ENCODE measurements at places on chromosomes 2 and 18.

DNA sequence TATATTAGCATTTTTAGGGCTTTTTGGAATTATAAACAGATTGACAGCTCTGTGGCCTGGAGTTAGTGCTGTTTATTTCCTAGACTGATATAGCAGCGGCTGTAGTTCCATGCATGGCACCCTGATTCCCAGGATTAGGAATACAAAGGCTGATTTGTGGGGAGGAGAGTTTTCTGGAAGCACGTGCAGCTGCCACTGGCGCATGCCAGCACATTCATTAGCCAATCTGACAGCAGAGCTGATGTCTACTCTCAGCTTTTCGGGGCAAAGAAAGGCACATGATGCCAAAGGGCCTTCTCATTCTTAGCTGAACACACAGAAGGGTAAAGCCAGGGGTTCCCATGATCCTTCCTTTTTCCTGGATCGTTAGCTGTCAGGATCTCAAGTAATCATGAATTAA lies 45.7 kb upstream of the RAPH1 start:
- no peak for DNase-seq

GRCh38 chr2:45394216-45394615 lies 216.9 kb downstream of the SRBD1 start:
- no peak for DNase-seq

DNA sequence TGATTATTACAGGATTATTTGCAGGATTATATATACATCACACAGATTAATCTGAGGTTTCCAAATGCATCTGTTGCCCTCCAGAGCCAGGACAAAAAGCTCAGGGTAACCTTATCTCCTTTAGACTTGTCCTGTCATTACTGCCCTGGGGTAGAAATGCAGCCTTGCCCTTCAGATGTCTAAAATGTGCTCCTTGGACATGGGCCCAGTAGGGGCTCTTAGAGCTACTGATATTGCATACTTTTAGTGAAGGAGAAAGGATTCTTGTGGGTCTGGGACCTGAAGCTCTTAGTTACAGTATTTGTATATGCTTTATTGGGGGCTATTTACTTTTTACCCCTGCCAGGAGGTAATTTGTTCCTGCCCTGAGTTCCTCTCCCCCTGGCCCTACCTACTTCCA lies 56.1 kb downstream of the PRKRA start:
- no peak for DNase-seq

DNA sequence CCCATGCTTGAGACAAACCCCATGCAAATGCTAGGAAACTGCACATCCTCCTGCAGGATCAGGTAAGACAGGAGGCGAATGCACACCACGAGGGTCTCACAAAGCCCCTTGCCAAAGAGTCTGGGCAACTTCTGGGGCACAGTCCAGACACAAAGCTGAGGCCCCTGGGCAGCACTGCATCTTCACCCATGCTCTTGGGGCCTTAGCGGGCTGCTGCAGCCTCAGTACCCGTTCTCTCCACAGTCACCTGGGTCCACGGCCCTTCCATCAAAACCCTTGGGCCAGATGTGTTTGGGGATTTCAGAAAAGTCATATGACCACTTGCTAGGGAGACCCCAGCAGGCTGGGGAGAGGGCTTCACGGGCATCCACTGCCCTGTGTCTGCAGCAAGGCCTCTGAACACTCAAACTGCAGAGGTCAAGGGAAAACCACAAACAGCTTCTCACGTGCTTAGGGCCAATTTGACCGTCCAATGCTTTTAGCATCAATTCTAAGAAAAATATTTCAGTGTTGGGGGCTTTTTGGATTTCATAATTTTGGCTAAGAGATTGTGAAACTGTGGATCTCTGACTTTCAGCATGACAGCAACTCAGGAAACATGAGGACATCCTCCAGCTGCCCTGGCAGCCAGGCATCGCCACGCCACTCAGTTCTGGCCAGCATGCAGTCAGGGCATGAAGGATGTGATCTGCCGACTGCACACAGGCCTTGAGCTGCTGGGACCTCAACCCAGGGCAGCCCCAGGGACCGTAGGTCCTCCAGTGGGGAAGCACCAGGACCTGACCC lies 20.0 kb downstream of the PASK start:
- no peak for DNase-seq

DNA sequence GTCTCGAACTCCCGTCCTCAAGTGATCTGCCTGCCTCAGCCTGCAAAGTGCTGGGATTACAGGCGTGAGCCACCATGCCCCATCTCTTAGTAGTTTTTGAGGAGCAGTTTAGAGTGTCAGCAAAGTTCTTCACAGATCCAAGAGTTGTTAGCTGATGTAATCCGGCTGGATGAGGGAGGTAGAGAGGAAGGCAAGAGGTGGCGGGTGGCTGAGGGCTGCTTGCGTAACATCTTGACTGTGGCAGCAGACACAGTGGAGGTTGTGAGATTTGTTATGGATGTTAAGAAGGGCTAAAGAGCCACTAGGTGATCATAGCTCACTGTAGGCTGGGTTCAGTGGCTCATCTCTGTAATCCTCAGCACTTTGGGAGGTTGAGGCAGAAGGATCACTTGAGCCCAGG lies 19.5 kb upstream of the FAM136A start:
- no peak for DNase-seq

DNA sequence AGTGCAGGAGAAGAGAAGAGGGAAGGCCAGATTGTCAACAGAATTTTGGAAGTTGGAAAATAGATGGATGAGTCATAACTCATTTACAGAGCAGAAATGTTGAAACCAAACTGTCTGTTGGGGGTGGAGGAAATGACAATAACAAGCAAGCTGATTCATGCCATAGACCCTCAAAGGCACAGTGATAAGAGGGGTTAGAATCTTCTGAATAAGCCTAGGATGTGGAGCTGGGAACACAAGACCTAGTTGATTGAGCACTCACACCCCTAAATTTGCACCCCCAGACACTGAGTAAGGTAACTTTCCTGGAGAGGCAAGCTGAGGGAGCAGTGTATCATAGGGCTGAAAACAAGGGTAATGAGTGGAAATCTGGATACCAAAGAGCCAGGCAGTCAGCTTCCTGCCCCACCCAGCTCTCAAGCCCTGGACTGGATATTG lies 141.4 kb downstream of the SCG2 start:
- DNase-seq = peak; percentile 1

GRCh38 chr18:44973282-44973681 lies 292.6 kb downstream of the SETBP1 start:
- DNase-seq = no peak

DNA sequence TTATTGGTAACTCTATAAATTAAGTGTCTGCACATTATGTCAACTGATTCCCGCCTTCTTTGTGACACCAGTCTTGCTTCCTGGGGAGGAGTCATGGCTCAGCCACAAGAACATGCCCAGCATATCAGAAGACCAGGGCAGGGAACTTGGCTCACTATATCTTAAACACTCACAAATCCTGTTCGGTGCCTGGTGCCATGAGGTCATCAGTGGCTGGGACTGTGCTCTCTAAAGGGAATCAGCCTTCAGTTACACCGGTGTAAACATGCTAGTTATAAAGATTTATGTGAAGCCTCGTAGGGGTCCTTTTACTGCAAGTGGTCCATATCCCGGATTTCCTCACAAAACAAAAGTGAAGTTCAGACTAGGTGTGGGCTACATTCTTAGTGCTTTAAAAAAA lies 73.1 kb upstream of the ZNF521 start:
- no peak for DNase-seq

- no peak for DNase-seq
These were observed 603 bp downstream of the ATAD2B start for GRCh38 chr2:23926290-23926749.

GRCh38 chr2:173607606-173608311 lies 253.1 kb downstream of the CDCA7 start:
- DNase-seq = no peak

DNA sequence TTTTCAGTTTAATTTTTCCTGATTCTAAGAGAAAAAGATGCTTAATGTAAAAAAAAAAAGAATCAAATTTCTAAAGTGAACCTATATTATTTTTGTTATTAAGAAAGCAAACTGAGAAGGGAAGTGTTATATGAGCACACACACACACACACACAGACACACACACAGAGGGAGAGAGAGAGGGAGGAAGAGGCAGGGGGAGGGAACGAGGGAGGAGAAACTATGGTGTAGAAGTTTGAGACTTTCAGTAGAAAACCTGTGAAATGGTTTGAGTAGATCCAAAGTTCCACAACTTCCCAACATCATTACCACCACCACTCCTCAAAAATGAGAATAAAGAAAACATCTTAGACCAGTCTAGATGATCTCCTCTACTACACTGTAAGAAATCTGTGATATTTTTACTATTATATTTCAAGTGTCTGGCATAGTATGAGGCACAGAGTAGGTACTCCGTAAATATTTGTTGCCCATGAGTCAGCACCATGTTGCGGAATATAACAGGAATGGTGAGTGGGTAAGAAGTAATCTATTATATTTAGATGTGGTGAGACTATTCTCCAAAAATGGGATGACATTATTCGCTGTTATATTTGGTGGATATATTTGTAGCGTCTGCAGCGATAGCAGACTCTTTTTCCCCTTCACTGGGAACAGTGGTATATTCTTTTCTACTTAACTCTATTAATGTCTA lies 149.4 kb upstream of the DNMT3A start:
- no peak for DNase-seq

GRCh38 chr18:8734496-8734895 lies 29.1 kb downstream of the MTCL1 start:
- DNase-seq = no peak

- DNase-seq = no peak
These were observed 5.1 kb upstream of the MAL start for GRCh38 chr2:95020275-95021022.

GRCh38 chr2:240200230-240201051 lies 60.0 kb upstream of the OTOS start:
- no peak for DNase-seq

- no peak for DNase-seq
These were observed 51.2 kb upstream of the UBE2F start for GRCh38 chr2:237915576-237915975.

DNA sequence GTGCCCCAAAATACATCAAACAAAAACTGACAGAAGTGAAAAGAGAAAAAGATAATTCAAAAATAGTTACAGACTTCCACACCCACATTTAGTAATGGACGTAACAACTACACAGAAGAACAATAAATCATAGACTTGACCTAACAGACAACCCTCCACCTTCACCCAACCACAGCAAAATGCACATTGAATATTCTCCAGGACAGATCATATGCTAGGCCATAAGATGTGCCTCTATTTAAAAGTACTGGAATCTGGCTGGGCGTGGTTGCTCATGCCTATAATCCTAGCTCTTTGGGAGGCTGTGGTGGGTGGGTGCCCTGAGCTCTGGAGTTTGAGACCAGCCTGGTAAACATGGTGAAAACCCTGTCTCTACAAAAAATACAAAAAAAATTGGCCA lies 20.0 kb downstream of the SLC66A2 start:
- no peak for DNase-seq

- no peak for DNase-seq
These were observed 199.2 kb upstream of the SMAD2 start for GRCh38 chr18:48129621-48130082.

DNA sequence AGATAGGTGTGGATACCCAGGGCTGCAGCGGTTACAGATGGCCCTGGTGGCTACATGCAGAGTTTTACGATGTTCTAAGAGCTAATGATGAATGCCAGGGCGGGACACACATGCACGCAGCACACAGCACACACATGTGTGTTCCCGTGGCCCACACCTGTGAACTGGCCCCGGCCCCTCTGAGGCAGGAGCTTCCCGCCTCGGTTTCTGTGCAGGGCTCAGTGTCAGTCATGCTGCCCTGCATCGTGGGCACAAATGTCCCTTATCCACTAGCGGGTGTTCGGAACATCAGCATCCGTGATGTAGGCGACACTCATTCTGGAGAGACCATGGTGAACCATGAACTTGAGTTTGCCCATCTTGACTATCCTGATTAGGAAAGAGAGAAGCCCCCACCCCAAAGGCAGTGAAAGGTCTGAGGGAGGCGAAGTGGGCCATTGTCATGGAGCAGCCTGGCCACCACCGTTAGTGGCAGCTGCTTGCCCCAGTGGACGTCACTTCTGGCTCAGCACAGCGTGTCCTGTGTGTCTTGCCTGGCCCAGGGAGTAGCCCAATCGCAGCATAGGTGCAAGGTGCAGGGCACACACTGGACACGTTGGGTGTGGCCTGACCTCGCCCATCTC lies 43.8 kb downstream of the DCDC2C start:
- DNase-seq = no peak

DNA sequence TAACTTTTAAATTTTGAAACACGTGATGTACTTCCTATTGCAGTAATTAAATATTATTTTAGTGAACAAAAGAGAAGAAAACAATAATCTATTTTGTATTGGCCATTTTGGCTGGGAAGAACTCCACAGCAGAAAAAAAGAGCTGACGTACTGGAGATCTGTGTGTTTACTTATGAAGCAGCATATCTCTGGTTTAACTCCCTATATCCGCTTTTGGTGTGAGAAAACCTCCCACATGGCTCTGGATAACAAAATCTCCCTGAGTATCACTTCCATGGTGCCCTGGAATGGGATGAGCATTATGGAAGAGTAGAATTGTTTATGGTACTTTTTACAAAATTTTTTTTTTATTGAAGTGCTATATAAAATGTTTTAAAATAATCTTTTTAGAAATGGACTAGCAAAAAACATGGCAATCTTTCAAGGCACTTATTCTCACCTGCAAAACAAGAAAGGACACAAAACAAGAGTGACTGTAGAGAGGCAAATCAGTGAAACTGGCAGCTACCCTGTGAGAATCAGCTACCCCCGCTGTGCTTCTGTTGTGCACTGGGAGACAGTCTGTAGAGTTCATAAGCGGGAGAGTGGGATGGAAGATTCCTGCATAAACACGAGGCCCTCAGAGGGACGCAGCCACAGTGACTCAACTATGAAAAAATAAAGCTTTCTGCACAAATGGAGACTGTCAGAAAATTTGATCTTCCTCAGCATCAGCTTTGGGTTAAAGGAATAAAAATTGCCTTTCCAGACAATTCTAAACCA lies 762.2 kb upstream of the HS6ST1 start:
- no peak for DNase-seq

DNA sequence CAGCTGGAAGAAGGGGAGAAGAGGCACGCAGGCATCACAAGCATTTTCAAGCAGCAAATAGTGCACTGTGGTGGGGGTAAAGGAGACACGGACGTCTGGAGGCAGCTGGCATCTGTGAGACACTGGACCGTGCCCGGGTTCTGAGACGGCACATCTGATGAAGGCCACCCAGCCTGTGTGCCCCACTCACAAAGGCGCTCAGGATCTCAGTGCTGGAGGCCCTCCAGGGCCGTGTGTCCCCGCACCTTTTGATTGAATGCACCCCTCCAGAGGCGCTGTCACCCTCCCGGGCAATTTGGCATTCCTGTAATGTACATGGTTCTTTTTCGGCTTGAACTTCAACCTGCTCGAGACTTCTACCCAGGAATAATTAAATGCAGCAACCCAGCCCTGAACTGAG lies 101.5 kb upstream of the ODC1 start:
- no peak for DNase-seq
